ENCODE measurements at places on chromosomes 4 and X.
A peak's percentile ranks its signal among the peaks of the same experiment; 100 is the strongest.

GRCh38 chrX:106177106-106177981 is 9.2 kb downstream of the PWWP3B start:
- no peaks in the 10 kb centered on the region for H3K36me3 ChIP-seq
- peaks cover 9% of the 10 kb centered on the region for H3K27me3 ChIP-seq
- DNase-seq = peak; percentile 46
- no peaks in the 10 kb centered on the region for H3K4me1 ChIP-seq
- H3K27ac ChIP-seq = no peak overlapping the region

GRCh38 chrX:11474576-11474975 is 181.4 kb downstream of the AMELX start:
- no peak overlapping the region for H3K4me3 ChIP-seq
- H3K4me1 ChIP-seq = no peaks in the 10 kb centered on the region
- H3K27me3 ChIP-seq = no peaks in the 10 kb centered on the region
- H3K36me3 ChIP-seq = no peaks in the 10 kb centered on the region
- no peak overlapping the region for H3K27ac ChIP-seq

GRCh38 chrX:74578137-74578536 is 36.3 kb downstream of the RLIM start:
- H3K27ac ChIP-seq = no peak overlapping the region
- peaks cover 2% of the 10 kb centered on the region for H3K36me3 ChIP-seq
- H3K27me3 ChIP-seq = no peaks in the 10 kb centered on the region
- DNase-seq = no peak

GRCh38 chr4:16642897-16643296 is 255.5 kb downstream of the LDB2 start:
- no peak overlapping the region for H3K27ac ChIP-seq
- H3K4me1 ChIP-seq = no peaks in the 10 kb centered on the region
- H3K4me3 ChIP-seq = no peak overlapping the region

GRCh38 chr4:77510367-77510766 is 95.3 kb upstream of the CXCL13 start:
- H3K27me3 ChIP-seq = peaks cover 30% of the 10 kb centered on the region
- no peak for DNase-seq
- no peaks in the 10 kb centered on the region for H3K4me1 ChIP-seq
- H3K4me3 ChIP-seq = no peak overlapping the region
- H3K27ac ChIP-seq = no peak overlapping the region

DNA sequence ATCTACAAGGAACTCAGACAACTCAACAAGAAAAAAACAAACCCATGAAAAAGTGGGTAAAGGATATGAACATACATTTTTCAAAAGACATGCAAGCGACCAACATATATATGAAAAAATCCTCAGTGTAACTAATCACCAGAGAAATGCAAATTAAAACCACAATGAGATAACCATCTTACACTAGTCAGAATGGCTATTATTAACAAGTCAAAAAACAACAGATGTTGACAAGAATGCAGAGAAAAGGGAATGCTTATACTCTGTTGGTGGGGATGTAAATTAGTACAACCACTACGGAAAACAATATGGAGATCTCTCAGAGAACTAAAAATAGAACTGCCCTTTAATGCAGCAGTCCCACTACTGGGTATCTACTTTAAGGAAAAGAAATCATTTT is 12.1 kb downstream of the NIPAL1 start:
- H3K4me3 ChIP-seq = no peak overlapping the region
- peak; percentile 22 for DNase-seq
- H3K36me3 ChIP-seq = no peaks in the 10 kb centered on the region
- peaks cover 3% of the 10 kb centered on the region for H3K4me1 ChIP-seq
- H3K27ac ChIP-seq = no peak overlapping the region

DNA sequence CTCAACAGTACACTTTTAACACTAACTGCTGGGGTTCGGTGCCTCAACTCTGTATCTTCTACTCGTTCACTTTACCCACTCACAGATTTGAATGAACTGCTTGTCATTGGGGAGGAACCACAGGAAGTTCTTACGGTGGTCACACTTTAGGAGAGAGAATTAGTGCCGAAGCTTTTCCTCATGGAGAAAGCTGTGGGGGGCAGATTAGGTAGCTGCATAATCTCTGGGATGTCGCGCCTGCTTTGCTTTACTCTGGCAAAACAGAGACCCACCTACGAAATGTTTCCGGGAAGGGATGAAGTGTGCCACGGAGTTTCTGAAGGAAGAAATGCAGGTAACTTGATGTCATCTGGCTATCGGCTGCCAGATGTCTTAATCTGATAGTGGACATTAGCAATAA is 949.7 kb upstream of the TENM3 start:
- no peak overlapping the region for H3K27ac ChIP-seq
- no peaks in the 10 kb centered on the region for H3K27me3 ChIP-seq
- H3K4me3 ChIP-seq = no peak overlapping the region
- no peaks in the 10 kb centered on the region for H3K36me3 ChIP-seq
- H3K4me1 ChIP-seq = no peaks in the 10 kb centered on the region

DNA sequence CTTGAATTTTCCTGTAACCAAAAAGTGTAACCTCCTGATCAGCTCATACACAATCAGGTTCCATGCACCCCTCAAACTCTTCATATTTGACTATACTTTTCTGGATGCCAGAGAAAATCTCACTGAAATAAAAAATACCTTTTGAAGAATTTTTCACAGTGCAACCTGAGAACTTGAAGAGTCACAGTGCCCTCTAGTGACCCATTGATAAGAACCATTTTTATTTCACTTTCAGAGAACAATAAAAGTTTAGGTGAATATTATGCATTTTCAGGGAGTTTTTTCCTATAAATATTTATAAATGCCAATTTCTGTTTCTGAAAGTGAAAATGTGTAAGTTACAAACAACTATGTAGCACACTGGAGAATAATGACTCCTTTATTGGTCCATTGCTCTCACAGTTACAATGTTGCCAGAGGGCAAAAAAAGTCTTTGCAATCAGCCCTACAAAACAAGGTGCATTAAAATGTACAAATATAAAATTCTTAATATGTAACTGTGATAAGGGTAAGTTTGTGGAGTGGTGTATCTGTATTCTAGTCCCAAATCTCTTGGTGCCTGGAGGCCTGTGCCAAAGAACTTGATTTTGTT is 153.6 kb upstream of the INTU start:
- H3K4me1 ChIP-seq = no peaks in the 10 kb centered on the region
- H3K36me3 ChIP-seq = no peaks in the 10 kb centered on the region

DNA sequence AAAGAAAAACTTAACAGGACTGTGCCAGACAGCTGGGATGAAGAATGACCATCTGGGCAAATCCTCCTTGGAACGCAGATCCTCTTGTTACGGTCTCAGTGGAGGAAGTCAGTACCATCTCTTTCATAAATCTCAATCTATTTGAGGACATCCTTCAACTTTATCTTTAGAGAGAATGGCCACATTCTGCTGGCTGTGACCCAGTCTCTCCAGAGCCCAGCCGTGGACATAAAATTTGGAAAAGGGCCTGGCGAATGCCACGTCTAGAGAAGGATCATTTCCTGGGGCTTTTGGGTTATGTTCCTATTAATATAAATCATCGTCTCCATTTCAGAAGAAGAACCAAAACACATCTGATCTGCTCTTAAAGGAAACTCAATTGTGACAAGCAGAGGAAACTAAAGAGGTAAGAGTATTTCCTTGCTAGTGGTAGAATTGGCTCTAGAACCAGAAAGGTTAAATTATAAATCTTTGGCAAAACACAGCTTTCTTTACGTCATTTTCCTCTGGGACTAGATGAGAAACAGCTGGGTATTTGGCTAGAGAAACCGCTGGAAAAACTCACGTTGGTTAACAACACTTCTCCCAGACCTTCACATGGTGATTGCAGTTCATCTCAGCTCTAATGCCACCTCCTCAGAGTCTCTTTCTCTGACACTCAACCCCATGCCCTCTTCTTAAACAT is 164.7 kb downstream of the CHIC2 start:
- no peaks in the 10 kb centered on the region for H3K36me3 ChIP-seq
- no peak overlapping the region for H3K27ac ChIP-seq
- peak; percentile 73 for DNase-seq
- H3K4me1 ChIP-seq = peaks cover 1% of the 10 kb centered on the region

DNA sequence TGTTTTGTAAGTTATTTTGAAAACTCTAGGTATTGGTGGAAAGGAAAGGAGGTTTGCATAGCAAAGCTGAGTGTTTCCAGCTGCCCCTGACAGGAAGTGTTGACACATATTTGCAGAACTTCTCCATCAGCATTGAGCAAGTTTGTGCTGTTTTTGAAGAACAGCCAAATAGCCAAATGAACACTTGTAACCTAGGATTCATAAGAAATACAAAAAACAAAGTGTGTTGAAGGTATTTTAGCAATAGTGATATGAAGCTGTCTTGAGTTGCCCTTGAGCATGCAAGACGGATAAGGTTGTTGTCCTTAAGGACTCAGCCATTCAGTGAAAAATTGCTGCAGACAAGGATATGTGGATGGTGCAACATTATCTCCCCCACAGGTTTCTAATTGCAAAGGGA is 68.3 kb upstream of the PGM2 start:
- no peaks in the 10 kb centered on the region for H3K4me1 ChIP-seq
- no peak overlapping the region for H3K27ac ChIP-seq
- peak; percentile 76 for DNase-seq
- H3K27me3 ChIP-seq = peaks cover 5% of the 10 kb centered on the region
- H3K36me3 ChIP-seq = no peaks in the 10 kb centered on the region
- H3K4me3 ChIP-seq = no peak overlapping the region

DNA sequence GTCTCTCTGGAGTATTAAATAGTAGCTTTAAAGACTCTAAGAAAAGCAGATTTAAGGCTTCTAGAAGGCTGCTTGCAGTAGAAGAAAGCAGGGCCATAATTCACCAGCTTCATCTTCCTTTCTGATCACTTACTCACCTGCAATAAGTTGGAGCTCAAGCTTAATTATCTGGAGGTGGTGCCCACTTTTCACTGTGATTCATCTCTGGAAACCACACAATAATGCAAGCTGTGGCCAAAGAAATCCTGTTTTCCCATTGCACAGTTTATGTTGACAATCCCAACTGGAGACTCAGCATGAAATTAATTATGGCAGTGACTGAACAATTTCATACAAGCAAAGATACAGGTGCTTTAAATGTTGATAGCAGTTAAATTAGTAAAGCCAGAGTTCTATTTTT is 14.7 kb downstream of the CWH43 start:
- H3K36me3 ChIP-seq = no peaks in the 10 kb centered on the region
- DNase-seq = no peak
- H3K4me3 ChIP-seq = no peak overlapping the region
- peaks cover 12% of the 10 kb centered on the region for H3K27me3 ChIP-seq

DNA sequence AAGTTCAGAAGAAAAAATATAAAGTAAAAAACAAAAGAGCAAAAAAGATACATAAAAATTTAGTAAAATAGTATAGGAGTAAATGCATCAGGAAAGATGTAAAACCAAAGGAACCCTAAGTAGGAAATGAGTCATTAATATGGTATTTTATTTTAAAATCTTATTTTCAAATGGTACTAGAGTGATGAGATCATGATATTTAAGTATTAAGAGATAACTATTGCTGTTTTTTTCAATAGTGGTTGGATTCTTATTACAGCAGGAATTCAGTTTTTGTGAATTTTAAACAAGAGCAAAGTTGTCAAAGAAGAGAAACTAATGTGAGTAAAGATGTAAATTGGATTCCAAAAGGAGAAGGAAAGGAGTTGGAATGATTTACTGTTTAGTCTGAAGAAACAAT is 20.0 kb downstream of the EMCN start:
- H3K36me3 ChIP-seq = no peaks in the 10 kb centered on the region
- no peak for DNase-seq
- no peaks in the 10 kb centered on the region for H3K27me3 ChIP-seq
- no peak overlapping the region for H3K4me3 ChIP-seq
- H3K27ac ChIP-seq = no peak overlapping the region

DNA sequence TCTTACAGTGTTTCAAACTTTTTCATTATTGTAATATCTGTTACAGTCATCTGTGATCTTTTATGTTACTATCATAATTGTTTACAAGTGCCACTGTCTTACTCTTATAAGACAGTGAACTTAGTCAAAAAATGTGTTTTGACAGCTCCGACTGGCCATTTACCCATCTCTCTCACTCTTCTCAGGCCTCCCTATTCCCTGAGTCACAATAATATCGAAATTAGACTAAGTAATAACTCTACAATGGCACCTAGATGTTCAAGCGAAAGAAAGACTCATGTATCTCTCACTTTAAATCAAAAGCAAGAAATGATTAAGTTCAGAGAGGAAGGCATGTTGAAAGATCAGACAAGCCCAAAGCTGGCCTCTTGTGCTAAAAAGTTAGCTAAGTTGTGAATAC is 184.2 kb downstream of the CDS1 start:
- H3K36me3 ChIP-seq = peaks cover 4% of the 10 kb centered on the region
- no peak overlapping the region for H3K4me3 ChIP-seq
- no peak for DNase-seq
- H3K27ac ChIP-seq = no peak overlapping the region
- H3K4me1 ChIP-seq = no peaks in the 10 kb centered on the region

DNA sequence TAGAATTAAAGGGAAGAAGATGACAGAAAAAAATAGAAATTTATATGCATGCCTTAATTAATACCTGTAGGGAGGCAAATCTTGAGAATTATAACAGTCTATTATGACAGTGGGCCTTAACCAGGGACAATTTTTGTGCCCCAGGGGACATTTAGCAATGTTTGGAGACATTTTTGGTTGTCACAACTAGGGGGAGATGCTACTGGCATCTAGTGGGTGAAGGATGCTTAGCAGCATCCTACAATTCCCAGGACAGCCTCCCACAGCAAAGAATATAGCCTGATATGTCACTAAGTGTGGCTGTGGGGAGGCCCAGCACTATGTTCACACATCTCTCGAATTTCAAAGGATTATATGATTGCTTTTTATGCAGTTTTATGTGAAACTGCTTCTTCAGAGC is 10.5 kb downstream of the GPR82 start:
- peak; percentile 29 for DNase-seq
- no peaks in the 10 kb centered on the region for H3K27me3 ChIP-seq
- no peaks in the 10 kb centered on the region for H3K36me3 ChIP-seq
- H3K27ac ChIP-seq = no peak overlapping the region
- no peak overlapping the region for H3K4me3 ChIP-seq

- no peaks in the 10 kb centered on the region for H3K27me3 ChIP-seq
- no peak overlapping the region for H3K27ac ChIP-seq
- H3K4me3 ChIP-seq = no peak overlapping the region
- no peaks in the 10 kb centered on the region for H3K36me3 ChIP-seq
- DNase-seq = no peak
Measured at GRCh38 chrX:13080128-13080795, 35.8 kb upstream of the FAM9C start.

DNA sequence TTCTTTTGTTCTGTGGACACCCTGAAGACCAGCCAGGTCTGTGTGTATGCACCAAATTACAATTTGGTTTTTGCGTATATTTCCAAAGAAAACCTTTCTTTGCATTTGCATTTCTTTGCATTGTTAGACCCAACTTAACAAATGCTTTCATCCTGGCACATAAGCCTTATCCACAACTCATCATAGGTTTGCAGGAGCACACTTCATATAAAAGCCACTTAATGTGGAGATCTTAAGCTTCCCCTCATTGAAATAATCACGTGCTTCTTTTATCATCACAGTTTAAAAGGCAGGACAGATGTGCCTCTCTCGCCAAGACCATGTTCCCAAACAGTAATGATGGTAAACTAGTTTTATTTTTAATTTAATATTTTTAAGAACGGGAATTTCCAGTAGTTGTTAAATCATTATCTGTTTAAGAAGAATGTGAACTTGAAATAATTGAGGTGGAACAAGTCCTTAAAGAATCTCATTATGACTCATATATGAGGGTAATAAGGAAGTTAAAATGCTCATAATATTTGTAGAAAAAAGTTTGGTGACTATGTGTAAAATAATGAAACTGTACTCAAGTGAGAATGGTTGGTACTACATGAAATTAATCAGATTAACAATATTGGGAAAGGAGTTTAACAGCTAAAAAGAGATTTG is 65.5 kb downstream of the GLRA3 start:
- no peaks in the 10 kb centered on the region for H3K36me3 ChIP-seq
- H3K27me3 ChIP-seq = no peaks in the 10 kb centered on the region
- no peaks in the 10 kb centered on the region for H3K4me1 ChIP-seq
- no peak overlapping the region for H3K27ac ChIP-seq

All from mesenchymal stem cell (in vitro differentiated cells and primary cell).